ENCODE measurements at places on chromosomes 3 and 15. TPM values are rescaled to one million over a fixed set of nuclear protein-coding genes. Genes with fewer than 3 reads are reported as not detected.

The CSTA gene
- 2.0 TPM for total RNA-seq

The ZDHHC3 gene
- 57.3 TPM for total RNA-seq

The HCN4 gene
- total RNA-seq: 0.47 TPM

The ZPLD1 gene
- 0.12 TPM for total RNA-seq

The C15orf62 gene
- 0.12 TPM for total RNA-seq

The MOBP gene
- not detected for total RNA-seq

The TM4SF1 gene
- total RNA-seq: 94.5 TPM

The PRR20G gene
- total RNA-seq: not detected

The GRK7 gene
- not detected for total RNA-seq

The FILIP1L gene
- total RNA-seq: 16.6 TPM

The P2RY14 gene
- total RNA-seq: 1.1 TPM

The KCNMB3 gene
- total RNA-seq: 3.0 TPM

The AMIGO3 gene
- 0.41 TPM for total RNA-seq

The BFSP2 gene
- not detected for total RNA-seq

The TM4SF4 gene
- 0.58 TPM for total RNA-seq

The TTLL13 gene
- 1.3 TPM for total RNA-seq

The PPIB gene
- 229 TPM for total RNA-seq

The PLSCR5 gene
- not detected for total RNA-seq

The CHAC1 gene
- 1.6 TPM for total RNA-seq

The DLEC1 gene
- 2.4 TPM for total RNA-seq

The TJP1 gene
- total RNA-seq: 141 TPM

The RETNLB gene
- total RNA-seq: not detected

The TTLL3 gene
- total RNA-seq: 70.1 TPM

The CAPN3 gene
- 121 TPM for total RNA-seq

The ASB14 gene
- 0.12 TPM for total RNA-seq

The TMC3 gene
- not detected for total RNA-seq

The CACNA1D gene
- total RNA-seq: 47.9 TPM

The ISLR gene
- 70.4 TPM for total RNA-seq

The CPNE9 gene
- total RNA-seq: 0.23 TPM

The COL6A5 gene
- total RNA-seq: 0.06 TPM

The GOLGA8H gene
- total RNA-seq: 0.88 TPM

The GOLGA8R gene
- 8.2 TPM for total RNA-seq

The CFAP161 gene
- 0.58 TPM for total RNA-seq

The SLC28A1 gene
- 6.6 TPM for total RNA-seq

The CNTN3 gene
- 8.1 TPM for total RNA-seq

The NPAP1 gene
- 0.82 TPM for total RNA-seq

The CEP63 gene
- 18.3 TPM for total RNA-seq

The HYAL1 gene
- total RNA-seq: 6.3 TPM

All from metanephros (tissue), 2 donors.